ENCODE measurements at places on chromosomes 5 and 9.
A peak's percentile ranks its signal among the peaks of the same experiment; 100 is the strongest.

- no peak for DNase-seq
Observed at GRCh38 chr9:1702701-1703100, 312.4 kb upstream of the SMARCA2 start.

- DNase-seq: no peak
Observed at GRCh38 chr5:154791535-154791934, 36.4 kb downstream of the LARP1 start.

DNA sequence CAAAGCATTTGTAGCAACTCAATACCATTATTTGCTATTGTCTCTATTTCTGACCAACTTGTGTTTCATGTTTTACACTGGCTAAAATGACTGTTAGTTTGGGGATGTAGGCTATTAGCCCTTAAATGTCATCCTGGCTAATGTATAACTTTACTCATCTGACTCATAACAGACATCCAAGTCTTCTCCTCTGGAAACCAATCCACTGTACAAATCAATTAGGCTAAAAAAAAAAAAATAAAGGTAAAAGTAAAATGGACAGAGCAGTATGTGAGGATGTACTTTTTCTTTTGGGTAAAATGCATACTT, 20.6 kb downstream of the MEGF9 start:
- no peak for DNase-seq

DNA sequence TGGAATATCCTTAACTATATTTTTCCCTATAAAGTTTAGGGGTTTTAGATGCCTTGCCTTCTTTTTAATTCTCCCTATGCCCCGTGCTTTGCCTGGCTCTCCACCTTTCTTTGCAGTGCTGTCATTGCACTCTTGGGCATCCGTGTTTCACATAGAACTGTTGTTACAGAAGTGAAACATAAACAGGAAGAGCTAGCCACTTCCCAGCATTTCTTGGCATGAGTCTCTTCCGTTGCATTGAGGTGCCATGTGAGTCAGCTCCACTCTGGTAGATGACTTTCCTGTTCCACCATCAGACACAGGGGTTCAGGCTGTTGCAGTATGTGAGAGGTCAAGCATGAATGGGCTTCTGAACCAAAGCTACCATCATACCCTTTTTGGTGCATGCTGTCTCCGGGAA, 73.4 kb downstream of the ANGPTL2 start:
- no peak for DNase-seq

DNA sequence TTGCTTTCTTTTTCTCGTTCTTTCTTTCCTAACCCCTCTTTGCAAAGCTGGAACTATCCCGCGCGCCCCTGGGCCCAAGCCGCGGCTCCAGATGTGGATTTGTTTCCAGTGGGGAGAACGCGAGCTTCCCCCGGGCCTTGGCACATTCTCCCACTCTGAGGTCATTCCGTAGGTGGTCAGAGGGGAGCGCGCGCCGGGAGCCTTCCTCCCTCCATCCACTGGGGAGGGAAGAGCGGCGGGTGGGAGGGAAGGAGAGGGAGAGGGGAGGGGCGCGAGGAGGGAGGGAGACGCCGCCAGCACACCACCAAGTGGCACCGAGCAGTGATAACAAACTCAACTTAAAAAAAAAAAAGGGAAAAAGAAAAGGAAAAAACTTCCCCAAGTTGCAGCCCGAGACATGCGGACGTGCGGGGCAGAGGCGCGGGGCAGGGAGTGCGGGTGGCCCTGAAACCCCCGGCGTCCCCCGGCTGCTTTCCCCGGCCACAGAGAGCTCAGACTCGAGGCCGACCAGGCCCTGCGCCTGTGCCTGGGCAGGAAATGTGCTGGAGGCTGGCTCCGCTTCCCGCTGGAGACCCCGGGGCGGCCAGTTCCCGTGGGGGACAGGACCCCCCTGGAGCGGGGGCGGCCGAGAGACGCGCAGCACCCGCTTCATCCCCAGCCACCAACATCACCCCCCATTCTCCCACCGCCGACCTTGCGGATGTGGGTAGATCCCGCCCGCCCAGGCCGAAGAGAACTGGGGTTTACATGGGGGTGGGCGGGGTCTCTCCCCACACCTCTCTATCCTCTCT, 3.1 kb downstream of the IER5L start:
- no peak for DNase-seq

- no peak for DNase-seq
Observed at GRCh38 chr5:156391139-156391538, 64.2 kb downstream of the SGCD start.

GRCh38 chr5:45089870-45090269, 281.1 kb downstream of the MRPS30 start:
- no peak for DNase-seq

DNA sequence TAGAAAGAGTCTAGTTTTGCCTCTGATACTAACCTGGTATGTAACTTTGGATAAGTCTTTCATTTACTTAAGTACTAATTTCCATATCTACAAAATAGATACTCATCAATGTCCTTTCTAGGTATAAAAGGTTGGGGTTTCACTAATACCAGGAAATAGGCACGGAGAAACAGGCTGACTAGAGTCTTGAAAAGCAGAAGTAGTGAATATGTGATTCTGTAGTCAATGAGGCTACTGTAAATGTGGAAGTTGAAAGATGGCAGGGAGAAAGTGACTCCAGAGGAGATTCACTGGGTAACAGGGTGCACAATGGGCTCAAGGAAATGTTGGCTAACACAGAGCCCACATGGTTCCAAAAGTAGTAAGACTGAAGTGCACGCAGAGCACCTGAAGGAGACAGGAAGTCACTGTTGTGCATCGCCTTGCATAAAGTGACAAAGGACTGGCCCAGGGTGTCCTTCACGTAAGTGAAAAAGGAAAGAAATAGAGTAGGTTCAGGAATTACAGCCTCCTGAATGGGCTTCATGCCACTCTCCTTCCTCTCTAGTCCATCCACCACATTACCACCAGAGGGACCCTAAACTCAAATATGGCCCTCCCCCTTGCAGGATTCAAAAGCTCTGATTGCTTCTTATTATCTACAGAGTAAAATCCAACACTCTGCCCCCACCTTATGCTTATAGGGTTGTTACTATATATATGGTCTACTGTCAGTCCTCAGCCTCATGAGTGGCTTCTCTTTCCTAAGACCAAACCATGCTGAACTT, 288.0 kb upstream of the SMARCA2 start:
- DNase-seq: peak; percentile 25

- no peak for DNase-seq
Observed at GRCh38 chr9:72155301-72155700, 6.1 kb downstream of the GDA start.

- no peak for DNase-seq
Observed at GRCh38 chr5:3489239-3489843, 106.3 kb upstream of the IRX1 start.

DNA sequence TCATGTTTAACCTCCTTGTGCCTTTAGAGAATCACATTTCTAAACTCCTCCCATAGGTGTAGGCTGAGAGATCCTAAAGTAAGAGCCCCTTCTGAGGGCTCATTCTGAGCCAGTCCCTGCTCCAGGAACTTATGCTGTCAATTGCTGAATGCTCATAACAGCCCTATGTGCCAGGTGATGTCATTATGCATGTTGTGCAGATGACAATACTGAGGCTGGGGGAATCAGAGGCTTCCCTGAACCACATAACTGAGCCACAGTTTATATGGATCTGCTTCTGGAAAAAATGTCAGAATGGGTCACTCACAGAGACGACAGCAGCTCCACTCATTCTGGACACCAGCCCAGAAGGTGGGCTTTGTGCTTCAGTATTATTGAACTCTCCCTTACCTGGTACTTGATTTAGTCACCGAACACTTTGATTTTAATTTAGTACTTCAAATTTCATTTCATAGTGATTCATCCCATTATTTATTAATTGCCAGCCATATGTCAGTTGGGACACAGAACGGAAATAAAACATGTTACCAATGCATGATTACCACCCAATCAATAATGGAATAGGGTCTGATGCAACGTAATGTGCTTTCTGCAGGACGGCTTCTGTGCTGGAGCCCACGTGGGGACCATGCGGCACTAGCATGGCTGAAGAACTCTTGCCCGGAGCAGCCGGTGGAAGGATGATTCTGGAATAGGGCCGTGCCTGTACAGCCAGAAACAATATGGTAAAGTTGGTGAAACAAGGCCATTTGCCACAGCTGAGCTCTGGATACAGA, 406.3 kb downstream of the IRX1 start:
- no peak for DNase-seq

- DNase-seq: no peak
Observed at GRCh38 chr9:35718721-35719511, 13.1 kb downstream of the TLN1 start.

DNA sequence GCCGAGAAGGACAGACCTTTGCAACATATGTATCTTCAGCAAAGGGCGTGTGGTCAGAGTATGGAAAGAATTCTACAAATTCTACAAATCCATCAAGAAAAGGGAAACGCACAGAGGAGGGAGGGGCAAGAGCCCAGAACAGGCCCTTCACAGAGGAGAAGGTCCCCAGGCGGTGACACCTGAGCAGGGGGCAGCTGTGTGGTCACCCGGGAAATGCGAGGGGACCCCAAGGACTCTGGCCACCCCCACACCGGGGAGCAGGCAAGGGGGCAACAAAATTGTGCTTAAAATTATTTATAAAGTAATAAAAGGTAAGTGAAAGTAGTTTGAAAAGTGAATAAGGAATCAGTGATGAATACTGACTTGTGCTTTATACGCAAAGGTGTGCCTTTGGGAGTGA, 17.6 kb downstream of the NACC2 start:
- DNase-seq: no peak

DNA sequence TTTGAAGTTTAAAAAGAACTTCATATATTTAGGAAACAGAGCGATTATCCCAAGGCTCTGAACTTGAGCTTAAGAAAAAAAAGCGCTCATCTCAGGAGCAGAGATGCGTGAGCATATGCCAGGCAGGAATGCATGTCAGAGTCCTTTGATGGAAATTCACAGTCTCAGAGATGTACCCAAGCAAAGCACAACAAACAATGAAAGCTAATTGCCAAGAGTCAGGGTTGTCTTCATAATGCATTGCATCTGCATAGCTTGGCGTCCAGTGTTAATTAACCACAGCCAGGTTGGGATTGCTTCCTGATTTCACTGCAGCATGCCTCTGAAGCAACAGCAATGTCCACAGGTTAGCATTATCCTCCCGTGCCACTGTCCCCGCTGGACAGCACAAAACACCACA, 907.0 kb upstream of the DMAC1 start:
- DNase-seq: no peak

GRCh38 chr5:134444941-134445471, 33.3 kb upstream of the CDKN2AIPNL start:
- DNase-seq: no peak

- no peak for DNase-seq
Observed at GRCh38 chr5:81854485-81854884, 103.6 kb upstream of the SSBP2 start.

- no peak for DNase-seq
Observed at GRCh38 chr5:139611703-139612584, 36.2 kb upstream of the CXXC5 start.

- no peak for DNase-seq
Observed at GRCh38 chr9:136345281-136346156, 18.0 kb downstream of the DNLZ start.

DNA sequence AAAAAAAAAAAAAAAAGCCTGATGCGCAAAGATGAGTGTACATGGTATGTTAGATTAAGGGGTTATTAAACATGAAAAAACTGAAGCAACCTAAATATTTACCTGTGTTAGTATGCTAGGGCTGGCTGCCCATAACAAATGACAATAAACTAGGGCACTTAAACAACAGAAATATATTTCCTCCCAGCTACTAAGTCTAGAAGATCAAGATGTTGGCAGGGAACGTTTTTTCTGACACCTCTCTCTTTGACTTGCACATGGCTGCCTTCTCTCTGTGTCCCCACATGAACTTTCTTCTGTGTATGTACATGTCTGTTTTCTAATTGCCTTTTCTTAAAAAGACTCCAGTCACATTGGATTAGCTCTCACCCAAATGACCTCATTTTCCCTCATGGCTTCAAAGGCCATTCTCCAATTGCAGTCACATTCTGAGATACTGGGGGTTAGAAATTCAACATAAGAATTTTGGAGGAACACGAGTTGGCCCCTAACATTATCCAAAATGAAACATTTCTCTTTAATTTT, 694.5 kb downstream of the CDH9 start:
- DNase-seq: no peak

DNA sequence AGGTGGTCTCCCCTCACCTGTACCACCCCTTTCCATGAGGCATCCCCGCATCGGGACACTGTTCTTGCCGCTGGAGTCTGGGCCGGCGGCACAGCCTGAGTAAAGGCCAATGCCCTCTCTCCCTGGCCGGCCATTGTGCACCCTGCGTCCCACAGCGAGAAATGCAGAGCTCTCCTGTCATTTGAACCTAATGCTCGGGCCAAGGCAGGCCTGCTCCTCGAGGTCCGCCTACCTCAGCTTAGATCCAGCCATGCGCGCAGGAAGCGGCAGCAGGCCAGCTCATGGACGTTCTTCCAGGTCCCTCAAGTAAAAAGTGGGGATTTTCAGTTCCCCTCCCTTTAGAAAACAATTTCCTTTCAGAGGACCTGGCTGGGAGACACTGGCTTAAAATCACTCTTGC, 135.0 kb downstream of the HSD17B3 start:
- DNase-seq: no peak

DNA sequence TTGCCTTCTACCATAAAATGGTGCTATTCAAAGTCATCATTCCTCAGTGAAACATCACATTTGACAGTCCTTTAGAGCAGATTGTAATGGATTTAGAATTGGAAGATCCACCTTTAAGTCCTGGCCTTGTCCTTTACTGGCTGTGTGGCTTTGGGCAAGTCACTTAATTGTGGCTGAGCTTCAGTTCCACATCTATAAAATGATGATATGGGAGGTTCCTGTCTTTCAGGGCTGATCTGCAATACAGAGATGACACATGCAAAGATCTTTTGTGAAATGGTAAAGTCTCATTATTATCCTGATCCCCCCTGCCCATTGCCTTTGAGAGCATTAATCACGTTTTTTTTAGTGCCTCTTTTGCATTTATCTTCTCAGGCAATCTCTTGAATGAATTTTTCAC, 58.2 kb downstream of the ZFAND5 start:
- no peak for DNase-seq

GRCh38 chr5:121158451-121158850, 693.2 kb upstream of the FTMT start:
- no peak for DNase-seq

DNA sequence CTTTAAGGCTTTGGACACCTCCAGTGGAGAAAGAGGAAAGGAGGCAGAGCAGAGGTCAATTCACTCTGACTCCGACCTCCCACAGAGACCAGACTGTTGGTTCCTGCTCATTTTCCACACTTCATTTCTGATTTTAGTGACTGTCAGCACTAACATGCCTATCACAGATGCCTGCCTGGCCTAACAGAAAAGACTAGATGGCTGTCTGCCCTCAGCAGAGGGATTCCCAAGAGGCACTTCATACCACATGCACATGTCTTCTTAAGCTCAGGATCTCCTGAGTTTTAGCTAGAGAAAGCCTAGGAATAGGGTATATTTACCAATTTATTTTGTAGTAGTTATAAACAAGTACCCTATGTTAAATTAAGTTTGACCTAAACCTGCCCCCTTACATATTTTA, 336.0 kb downstream of the ENC1 start:
- no peak for DNase-seq

DNA sequence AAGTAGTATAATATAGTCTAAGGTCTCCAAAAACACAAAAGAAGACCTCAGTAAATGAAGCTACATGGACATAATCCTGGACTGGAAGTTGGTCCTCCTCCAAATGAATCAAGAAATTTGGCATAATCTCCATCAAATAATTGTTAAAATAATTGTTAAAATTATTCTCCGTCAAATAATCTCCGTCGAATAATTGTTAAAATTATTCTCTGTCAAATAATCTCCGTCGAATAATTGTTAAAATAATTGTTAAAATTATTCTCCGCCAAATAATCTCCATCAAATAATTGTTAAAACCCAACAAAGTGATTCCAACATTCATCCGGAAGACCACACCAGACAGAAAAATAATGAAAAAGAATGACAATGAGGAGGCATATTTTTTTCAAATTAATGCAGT, 130.6 kb downstream of the ADAMTS2 start:
- no peak for DNase-seq
